ENCODE measurements at places on chromosomes 12 and 14.

- no peak for DNase-seq
Observed at GRCh38 chr12:96526110-96526509, 36.7 kb downstream of the CFAP54 start.

DNA sequence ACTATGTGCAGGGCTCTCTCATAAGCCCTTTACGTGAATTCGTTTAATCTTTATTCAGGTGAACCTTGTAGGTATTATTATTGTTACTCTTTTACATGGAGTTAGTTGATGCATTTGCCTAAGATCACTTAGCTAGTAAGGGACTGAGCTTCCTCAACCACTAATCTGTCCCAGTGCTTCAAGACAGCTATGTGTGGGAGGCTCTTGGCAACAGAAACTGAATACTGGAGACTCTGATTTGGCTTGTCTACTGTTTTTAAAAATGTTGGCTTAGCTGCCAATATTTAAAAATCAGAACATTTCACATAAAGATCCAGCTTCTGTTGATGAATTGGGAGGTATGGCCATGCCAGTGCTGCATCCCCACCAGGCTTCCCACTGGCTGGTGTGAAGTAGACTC is 6.8 kb downstream of the KNTC1 start:
- DNase-seq = no peak

DNA sequence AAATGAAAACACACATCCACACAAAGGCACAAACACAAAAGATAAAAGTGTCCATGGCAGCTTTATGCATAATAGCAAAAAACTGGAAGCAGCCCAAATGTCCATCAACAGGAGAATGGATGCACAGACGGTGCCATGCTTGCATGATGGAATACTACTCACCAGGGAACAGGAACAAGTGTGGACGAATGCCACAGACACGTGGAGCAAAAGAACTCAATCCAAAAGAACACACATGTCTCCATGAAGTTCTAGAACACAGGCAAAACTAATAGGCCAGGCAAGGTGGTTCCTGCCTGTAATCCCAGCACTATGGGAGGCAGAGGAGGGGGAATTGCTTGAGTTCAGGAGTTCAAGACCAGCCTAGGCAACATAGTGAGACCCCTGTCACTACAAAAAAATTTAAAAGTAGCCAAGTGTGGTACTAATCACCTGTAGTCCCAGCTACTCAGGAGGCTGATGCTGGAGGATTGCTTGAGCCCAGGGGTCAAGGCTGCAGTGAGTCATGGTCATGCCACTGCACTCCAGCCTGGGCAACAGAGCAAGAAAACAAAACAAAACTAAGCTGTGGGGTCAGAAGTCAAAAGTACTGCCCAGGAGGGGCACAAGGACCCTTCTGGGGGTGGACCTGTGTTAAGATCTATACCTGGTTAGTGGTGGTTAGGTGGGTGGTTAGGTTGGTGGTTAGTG is 7.3 kb upstream of the TMEM119 start:
- no peak for DNase-seq

GRCh38 chr12:108804271-108804953 is 53.0 kb downstream of the SSH1 start:
- DNase-seq = no peak

- no peak for DNase-seq
Observed at GRCh38 chr12:128467882-128468281, 200.9 kb downstream of the TMEM132C start.

DNA sequence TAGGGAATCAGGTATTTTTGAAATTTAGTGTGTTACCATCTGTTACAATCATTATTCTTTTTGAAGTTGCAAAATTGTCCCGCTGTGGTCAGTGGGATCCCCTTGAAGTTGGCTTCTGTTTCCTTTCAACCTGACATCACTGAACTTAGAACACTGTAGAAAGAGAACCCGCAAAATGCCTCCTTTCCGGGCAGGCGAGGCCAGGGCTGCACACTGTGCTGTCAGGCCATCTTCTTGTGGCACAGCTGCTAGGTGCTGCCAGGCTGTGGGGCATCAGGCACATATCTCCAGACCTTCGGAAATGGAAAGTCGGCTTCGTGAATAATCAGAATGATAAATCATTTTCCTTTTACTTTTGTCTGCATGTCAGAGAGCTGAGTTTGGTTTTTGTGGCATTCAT is 103.5 kb downstream of the GLT1D1 start:
- no peak for DNase-seq

DNA sequence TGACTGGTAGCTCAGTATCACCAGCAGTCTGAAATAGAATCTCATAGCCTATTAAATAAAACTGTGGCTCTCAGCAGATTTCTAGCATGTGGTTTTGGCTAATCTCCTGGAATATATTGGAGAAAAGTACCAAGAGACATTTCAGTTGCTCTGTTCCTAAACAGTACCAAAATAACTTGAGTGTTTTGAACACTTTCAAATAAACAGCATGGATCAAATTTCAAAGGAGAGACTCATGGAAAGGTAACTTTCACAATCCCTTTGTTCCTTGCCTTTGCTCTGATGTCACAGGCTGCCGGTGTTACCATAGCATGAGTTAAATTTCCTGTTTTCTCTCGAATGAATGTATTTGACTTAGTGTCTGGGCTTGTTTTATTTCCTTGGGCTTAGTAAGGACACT is 3.4 kb downstream of the ARG2 start:
- no peak for DNase-seq

All from activated gamma-delta T cell treated with anti-CD3 and anti-CD28 coated beads, Interleukin-2, amount 50 U/mL, for 16 hours (primary cell).